ENCODE measurements at places on chromosomes 16 and 17. TPM values are rescaled to one million over a fixed set of nuclear protein-coding genes. Genes with fewer than 3 reads are reported as not detected.

DNA sequence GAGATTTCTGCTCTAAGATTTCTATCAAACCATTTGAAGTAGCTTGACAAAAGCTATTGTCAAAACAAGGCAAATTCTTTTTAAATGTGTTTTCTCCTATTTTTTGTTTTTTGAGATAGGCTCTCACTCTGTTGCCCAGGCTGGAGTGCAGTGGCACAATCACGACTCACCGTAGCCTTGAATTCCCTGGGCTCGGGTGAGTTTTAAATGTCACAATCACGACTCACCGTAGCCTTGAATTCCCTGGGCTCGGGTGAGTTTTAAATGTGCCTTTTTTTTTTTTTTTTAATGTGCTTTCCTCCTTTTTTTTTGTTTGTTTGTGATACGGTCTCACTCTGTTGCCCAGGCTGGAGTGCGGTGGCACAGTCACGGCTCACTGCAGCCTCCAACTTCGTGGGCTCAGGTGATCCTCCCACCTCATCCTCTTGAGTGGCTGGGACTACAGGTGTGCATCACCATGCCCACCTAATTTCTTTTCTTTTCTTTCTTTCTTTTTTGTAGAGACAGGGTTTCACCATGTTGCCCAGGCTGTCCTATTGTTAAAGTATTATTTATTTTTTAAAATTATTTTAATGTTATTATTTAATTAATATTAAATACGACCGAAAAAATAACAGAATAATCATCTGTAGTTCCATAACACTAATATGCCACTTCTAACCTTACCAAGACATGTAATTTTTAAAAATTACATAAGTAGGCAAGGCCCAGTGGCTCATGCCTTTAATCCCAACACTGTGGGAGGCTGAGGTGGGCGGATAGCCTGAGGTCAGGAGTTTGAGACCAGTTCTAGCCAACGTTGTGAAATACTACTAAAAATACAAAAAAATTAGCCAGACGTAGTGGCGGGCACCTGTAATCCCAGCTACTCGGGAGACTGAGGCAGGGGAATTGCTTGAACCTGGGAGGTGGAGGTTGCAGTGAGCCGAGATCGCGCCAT is 69.7 kb upstream of the FA2H start:
- H3K4me1 ChIP-seq = no peaks in the 10 kb centered on the region
- H3K27me3 ChIP-seq = peaks cover 24% of the 10 kb centered on the region
- no peak overlapping the region for H3K4me3 ChIP-seq
- H3K27ac ChIP-seq = no peak overlapping the region
- no peaks in the 10 kb centered on the region for H3K36me3 ChIP-seq
- no peak for DNase-seq

- DNase-seq = no peak
- no peak overlapping the region for H3K27ac ChIP-seq
- H3K4me3 ChIP-seq = no peak overlapping the region
These were observed 121.5 kb downstream of the WSCD1 start for GRCh38 chr17:6191405-6192324.

BCAR1 gene
- 138 TPM for total RNA-seq

DNA sequence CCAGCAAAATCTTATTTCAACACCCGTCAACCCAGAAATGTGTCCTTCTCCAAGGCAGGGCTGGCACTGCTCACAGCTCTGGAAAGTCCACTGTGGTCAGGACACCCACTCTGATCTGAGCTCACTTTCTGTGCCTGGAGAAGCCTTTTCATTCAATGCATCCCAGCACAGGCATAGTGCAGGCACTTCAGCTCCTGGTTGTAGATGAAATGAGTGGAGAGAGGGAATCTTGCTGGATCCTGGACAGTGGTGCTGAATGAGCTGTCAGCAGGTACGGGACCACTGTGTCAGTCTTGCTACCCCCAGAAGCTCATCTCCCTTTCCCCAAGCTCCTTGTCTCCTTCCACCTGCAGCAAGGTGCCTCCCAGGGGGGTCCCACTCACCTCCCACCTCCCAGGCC is 86.1 kb upstream of the SALL1 start:
- no peak for DNase-seq
- no peak overlapping the region for H3K4me3 ChIP-seq

All from HFFc6 (cell line).